ENCODE measurements at places on chromosomes 11 and 22.
A peak's percentile ranks its signal among the peaks of the same experiment; 100 is the strongest.

GRCh38 chr11:120448240-120448639 lies 63.3 kb upstream of the GRIK4 start:
- no peak for DNase-seq

- no peak for DNase-seq
Observed at GRCh38 chr11:111911563-111912401, at the start of gene CRYAB. Gene CRYAB (minus strand): TSS chr11:111911770. CDS start chr11:111911724, 46 bp downstream.

GRCh38 chr11:66815646-66816045 lies 27.6 kb upstream of the RCE1 start:
- DNase-seq, result no peak

DNA sequence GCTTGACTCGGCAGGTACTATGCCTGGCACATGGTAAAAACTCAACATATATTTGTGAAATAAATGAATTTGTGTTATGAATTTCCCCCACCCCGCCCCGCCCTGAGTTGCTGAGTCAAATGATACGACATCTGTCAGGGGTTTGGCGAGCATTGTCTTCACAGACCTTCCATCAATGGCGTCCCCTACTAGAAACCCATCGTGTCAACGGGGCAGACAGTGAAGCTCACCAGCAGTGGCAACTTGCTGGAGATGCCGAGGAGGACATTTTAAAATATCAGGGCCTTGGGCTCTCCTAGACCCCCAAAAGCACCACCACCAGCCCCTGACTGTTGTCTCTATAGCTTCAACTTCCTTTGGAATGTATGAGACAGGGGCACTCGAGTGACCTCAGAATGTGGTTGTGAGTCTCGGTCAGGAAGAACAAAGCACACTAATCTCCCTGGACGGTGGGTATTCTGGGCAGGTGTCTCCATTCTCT lies 761 bp upstream of the NXF1 start:
- peak; percentile 11 for DNase-seq

GRCh38 chr11:85886089-85887056 lies 31.2 kb downstream of the CCDC83 start:
- no peak for DNase-seq

DNA sequence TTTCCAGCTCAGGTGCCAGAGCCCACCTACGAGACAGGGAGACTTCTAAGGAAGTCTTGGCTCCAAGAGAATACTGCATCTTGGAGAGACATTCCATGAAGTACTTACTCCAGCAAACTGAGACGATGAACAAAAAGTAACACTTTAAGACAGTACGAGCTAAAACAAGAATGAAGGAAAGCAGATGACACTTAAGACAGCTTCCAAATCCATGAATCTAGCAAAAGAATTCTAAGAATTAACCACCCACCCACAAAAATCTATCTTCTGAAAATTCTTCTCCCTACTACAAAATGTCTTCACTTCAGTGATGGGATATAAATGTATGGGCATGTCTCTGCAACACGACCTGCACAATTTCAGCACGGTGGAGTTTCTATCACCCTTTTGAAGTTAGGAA lies 132.9 kb downstream of the C11orf58 start:
- no peak for DNase-seq

DNA sequence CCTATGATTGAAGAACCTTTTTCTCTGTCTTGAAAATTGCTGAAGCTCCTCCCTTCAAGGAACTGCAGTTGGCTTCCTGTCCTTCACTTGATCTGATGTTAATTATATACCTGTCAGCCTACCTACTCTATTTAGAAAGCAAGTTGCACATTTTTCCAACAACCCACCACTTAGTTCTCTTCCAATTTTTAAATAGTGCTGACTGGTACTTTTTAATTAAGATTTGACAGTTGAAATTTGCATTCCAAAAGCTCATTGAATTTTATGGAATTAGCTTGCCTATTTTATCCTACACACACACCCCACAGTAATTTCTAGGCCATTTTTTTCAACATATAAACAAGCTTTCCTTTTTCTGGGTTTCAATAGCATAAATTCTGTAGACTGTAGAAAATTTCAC lies 820.3 kb upstream of the FAT3 start:
- no peak for DNase-seq

DNA sequence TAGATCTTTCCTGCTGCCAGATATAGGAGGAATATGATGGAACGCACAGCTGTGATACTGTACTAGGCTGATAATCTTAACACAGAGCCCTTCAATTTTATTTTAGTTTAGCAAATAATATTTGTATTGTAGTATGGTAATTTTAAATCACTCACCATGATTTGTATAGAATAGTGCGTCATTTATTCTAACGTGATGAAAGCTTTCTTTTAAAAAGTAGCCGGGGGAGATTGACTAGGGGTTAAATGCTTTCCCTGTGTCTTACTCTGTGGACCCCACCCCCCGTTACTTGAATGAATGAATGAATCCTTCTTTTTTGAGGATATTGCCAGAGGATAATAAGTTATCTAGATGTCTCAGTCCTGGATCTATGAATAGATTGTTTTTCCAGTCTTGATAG lies 72.1 kb downstream of the CECR2 start:
- no peak for DNase-seq

DNA sequence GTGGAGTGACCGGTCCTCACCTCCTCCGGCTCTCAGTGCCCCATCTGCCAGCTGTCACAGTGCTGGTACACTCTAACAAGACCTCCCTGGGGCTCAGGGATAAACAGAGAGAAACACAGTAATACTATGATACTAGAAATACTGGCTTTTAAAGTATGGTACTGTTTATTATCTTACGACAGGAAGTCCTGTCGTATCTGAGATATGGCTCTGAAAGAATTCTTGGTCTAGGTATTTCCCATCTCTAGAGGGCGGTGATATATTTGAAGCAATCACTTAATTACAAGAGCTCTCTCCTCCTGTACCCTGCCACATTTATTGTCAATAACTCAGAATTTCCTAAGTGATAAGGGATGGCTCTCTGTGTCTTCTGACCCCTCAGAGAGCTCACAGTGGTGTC lies 119.1 kb downstream of the RRM1 start:
- no peak for DNase-seq

DNA sequence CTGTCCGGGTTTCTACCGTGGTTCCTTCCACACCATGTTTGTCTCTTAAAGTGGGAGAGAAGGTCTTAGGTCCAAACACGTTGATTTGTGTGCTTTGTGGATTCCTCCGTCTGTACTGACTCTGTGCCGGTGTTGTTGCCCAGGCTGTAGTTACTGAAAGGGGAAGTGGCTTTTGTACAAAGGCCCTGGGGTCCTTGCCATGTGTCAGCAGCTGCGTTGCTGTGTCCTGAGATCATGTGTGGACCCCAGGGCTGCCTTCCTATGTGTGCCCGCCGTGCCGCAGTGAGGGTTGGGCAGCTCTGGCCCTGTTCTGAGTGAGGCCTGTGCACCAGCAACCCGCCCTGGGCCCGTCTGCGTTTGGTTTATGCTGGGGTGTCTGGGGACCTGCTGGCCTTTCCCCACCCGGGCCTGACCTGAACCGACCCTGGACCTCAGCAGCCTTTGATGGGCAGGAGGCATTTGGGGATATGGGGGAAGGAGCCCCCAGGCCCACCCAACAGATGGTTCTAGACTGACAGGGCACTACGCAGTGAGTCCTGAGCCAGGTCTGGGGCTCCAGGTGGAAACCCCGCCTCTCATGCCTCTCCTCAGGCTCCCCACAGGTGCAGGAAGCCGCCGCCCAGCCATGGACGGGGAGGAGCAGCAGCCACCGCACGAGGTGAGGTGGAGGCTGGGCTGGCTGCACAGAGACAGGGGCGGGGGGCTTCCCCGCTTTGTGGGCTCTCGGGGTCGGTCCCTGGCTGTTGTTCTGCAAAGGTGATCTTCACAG lies 6.9 kb downstream of the TRABD start:
- DNase-seq, result peak; percentile 67

DNA sequence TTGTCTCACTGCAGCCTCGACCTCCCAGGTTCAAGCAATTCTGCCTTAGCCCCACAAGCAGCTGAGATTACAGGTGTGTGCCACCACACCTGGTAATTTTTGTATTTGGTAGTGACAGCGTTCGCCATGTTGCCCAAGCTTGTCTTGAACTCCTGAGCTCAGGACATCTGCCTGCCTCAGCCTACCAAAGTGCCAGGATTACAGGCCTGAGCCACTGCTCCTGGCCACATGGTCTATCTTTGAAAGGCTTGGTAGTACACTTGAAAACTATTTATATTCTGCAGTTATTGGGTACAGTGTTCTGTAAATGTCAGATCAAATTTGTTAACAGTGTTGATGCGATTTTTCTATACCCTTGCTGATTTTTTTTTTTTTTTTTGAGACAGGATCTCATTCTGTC lies 9.5 kb downstream of the CRYBA4 start:
- DNase-seq, result no peak

- no peak for DNase-seq
Observed at GRCh38 chr11:123197711-123198110, 2.7 kb upstream of the CLMP start.

DNA sequence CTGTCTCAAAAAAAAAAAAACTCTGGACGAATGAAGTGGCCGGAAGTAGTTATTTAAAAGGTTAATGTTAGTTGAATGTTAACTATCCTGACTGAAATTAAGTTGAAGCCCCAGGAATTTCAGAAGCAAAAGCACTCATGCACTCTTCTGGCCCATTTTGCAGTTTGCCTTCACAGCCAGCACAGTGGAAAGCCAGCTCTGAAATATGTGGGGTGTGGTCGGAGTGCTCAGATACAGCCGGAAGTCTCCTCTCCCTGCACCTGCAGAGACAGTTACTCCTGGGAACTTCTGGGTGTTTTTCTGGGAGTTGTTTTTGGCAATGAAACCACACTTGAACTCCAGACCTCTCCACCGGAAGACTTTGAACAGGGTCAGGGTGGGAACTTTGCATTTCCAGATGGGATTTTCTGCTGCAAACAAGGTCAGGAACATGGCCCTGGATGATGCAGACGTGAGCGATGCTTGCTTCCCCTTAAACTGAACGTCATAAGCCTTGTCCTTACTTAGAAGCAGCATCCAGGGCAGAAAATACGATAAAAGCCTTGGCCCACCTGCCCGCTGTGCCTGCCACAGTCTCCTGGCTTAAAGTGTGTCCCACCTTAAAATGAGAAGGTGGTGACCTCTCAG lies 21.5 kb upstream of the CABP2 start:
- DNase-seq, result no peak

GRCh38 chr11:116640641-116641402 lies 132.0 kb downstream of the BUD13 start:
- DNase-seq, result no peak

DNA sequence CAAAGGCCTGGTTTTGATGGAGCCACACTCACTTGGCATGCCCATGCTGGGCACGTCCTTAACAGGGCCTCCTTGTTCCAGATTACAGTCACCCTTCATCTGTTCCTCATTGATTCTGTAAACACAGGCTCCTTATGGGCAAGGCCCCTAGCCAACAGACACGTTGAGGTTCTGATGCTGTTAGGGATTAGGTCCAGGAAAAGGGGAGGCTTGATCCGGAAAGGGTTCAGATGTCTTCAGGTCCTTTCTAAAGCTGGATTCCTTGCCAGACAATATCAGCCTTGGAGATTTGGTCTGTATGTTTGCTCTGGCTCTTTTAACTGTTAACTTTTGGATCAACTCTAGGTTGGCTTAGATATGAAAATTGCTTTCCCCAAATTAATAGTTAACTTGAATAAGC lies 46.9 kb upstream of the PRSS23 start:
- no peak for DNase-seq

GRCh38 chr22:22960307-22960706 lies 72.7 kb downstream of the IGLL5 start:
- DNase-seq, result no peak
